ENCODE measurements at places on chromosomes 1 and 21.

- no peak for DNase-seq
Observed at GRCh38 chr21:33089395-33090119, 19.6 kb downstream of the OLIG1 start.

DNA sequence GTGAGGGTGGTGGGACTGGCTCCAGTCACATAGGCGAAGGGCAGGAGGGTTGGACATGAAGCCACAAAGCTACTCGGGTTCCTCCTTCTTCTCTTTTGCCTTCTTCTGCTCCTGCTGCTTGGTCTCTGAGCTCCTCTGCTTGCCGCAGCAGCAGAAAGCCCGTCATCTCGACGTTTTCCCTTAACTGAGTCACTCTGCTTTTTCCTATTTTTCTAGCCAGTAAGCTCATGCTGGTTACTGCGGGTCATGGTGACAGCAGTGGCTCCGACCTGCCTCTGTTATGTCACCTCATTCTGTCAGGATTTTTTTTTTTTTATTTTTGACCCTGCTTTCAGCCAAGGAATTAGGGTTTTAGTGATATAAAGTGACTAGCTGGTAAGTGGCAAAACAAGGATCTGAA is 2.6 kb upstream of the FMOD start:
- no peak for DNase-seq

- DNase-seq: no peak
Observed at GRCh38 chr1:245207056-245207638, 52.4 kb downstream of the KIF26B start.

DNA sequence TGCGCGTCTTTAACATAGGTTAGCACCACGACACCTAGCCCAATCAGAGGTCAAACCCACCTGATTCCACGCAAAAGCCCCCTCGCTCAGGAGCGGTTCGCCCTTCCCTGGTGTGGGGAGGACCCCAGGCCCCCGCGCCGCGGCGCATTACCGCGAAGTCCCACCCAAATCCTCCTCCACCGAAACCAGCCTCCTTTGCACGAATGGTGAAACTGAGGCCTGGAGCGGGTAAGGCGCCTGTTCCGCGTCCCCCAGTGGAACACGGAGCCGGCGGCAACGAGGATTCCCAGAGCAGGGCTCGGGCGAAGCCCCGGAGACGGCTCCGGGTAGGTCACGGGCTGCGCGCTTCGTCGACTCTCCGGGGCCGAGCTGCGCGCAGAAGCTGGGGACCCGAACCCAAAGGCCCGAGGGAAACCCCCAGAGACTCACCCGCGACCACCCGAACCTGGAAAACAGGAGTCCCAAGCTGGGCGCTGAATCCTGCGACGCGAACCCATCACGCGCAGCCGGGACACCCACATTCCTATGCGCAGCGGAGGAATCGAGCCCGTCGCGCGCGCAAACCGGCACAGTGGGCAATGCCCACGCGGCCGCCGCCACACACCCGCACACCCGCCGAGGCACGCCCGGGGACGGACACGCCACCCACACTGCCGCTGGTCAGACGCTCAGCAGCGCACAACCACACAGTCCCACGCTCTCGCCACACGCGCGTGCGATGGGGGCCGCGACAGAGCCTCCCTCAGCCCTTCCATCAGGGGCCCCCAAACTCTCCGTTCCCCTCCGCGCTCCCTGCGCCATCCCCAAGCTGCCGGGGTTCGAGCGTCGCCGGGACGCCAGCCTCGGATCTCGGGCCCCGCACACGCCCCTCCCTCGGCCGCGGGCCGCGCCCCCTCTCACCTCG is 507 bp downstream of the GLIS1 start:
- peak; percentile 9 for DNase-seq

DNA sequence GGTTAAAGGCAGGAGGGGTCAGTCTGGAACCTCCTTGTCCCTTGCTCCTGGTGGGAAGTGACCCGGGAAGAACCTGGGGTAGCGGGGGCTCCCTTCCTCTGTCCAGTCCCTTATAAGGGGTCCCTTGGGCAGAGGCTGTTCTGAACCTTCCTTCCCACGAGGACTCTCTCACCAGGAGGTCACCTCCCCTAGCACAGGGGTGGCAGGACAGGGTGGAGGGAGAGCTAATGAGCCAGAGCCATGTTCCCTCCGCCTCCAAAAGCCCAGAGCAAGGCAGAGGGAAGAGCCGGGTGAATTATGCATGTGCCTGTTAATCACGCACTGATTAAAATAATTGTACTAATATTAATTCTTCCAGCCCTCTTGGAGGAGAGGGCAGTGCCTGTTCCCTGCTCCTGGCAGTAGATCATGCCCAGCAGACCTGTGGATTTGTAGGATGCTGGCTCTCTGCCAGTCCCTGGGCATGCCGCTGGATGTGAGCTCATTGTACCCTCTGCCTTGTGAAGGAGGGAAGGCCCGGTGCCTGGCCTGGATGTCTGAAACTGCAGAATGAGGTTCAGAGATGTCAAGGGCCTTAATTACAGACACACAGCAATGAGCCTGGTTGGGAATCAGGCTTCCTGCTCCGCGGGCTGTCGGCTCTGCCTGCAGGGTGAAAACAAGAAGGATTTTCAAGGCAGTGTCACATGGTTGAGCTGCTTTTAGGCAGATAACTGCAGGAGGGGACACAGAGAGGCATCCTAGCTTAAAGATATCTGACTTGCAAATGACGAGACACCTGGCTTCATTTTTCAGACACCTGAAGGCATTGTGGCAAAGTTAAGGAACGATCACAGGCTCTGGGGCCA is 68.2 kb downstream of the IGSF21 start:
- DNase-seq: no peak

- DNase-seq: no peak
Observed at GRCh38 chr21:17491716-17492414, 21.0 kb upstream of the CXADR start.

GRCh38 chr1:105137543-105138457 is 1388.1 kb downstream of the AMY1C start:
- DNase-seq: no peak

- no peak for DNase-seq
Observed at GRCh38 chr1:81802707-81803430, 2.1 kb downstream of the ADGRL2 start.

DNA sequence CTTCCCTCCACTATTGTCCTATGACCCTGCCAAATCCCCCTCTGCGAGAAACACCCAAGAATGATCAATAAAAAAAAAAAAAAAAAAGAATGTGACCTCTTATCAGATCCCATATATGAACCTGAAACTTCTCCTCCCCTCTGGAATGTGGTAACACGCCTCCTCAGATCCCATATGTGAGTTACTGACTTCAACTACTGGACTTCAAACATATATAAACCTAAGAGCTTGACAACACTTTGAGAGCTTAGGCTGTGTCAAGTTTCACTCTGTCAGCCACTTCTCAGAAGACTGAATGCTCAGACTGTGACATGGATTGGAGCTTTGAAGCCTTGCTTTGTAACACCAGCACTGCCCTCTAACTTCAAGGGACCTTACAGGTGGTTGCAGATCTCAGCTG is 148.4 kb downstream of the COP1 start:
- DNase-seq: no peak

DNA sequence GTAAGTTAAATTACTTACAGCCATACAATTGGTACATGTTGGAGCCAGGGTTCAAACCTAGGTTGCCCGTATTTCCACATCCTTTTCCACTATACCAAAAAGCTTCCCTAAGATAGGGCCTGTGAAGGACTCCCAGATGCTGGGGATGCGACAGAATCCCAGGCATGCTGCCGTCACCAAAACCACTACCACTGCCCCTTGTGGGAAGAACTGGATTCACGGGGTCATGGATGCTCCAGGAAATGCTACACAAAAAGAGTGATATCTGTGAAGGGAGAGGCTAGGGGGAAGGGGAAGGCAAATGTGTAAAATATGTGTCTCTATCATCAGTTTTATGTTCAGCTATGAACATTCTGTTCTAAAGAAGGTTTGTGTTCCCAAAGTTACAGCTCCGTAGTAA is 133.9 kb upstream of the IVNS1ABP start:
- no peak for DNase-seq

DNA sequence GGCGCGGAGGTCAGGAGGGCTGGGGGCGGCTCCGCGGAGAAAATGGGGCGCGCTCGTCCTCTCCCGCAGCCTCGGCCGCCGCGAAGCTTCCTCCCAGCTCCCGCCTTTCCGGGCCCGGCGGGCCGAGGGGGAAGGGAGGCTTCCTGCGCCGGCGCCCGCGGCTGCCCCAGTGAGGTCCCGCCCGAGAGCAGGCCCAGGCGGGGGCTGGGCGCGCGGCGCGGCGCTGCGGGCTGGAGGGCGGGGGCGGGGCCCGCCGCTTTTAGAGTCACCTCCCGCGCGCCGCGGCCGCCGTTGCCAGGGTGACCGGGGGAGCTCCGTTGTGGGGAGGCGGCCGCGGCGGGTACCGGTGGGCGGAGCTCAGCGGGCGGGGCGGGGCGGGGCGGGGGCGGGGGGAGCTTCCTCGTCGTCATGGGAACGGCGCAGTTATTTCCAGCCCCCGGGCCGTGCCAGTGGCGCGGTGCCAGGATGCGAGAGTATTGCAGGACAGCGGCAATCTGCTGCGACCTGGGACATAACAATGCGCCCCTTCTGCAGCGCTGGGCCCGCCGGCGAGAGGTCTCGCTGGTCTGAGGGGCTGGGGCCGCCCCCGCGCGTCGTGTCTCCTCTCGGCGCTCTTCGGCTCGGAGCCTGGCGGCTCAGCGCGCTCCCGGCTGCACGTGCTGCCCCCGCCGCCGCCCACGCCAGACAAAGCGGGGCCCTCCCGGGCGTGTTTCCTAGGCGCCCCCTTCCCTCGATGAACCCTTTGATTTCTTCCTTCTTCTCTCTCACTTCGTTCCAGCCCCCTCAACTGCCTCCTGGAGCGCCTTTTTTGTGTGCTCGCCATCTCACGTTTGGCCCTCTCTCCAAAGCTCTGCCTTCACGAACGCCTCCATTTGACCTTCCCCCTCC is 16.9 kb downstream of the IER5 start:
- DNase-seq: peak; percentile 93

DNA sequence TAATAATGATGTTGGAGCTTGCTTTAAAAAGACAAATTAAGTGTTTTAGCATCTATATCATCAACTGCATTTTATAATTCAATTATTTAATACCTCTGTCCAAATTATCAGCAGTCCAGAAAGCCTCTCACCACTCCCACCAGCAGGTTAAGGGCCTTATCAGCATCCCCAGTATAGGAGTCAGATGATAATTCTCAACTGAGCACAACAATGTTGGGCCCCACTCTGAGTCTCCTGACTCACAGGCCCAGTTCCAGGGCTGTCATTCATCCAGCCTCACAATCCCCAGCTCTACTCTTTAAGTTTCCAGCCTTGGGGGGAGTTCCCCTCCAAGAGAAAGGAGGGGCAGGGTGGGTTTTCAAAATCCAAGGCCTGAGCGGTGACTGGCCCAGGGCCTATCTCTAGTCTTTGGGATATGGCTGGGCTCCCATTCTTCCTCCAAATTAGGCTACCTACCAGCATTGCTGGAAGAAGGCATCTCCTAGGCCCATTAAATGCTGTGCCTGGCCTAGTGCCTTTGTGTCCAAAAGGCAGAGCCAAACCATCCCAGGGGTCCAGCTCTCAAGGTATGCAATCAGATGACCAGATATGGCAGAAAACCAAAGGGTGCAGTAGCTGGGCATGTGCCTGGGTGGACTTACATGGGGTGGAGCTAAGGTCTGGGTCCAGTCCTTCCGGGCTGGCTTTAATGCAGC is 134.1 kb downstream of the GLUL start:
- no peak for DNase-seq

DNA sequence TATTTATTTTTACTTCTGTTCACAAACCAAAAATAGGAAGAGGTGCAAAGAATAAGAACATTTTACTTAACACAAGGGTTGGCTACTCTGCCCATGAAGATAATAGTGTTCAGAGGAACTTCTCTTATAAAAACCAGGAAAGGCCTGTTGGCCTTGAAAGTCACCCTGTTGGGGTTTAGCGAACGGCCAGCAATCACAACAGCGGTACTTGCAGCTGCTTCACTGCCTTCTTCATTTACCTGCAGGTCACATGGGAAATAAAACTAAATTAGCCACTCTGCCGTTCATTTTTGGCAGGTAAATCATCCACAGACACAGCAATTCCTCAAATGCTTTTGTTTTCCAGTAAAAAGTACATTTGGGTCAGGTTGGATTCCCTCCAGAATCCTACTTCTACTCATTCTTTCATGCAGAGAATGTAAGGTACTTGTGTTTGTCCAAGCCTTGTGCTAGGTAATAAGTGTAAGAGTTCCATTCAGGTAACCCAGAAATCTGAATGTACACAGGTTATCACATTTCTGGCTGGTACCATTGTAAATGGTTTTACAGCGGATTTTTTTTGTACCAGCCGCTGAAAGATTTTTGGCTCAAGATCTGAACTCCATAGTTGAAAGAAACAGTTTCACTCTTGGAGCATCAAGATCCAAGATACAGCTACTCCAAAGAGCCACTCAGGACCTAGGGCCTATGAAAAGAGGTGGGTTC is 13.1 kb downstream of the SERPINC1 start:
- DNase-seq: no peak

DNA sequence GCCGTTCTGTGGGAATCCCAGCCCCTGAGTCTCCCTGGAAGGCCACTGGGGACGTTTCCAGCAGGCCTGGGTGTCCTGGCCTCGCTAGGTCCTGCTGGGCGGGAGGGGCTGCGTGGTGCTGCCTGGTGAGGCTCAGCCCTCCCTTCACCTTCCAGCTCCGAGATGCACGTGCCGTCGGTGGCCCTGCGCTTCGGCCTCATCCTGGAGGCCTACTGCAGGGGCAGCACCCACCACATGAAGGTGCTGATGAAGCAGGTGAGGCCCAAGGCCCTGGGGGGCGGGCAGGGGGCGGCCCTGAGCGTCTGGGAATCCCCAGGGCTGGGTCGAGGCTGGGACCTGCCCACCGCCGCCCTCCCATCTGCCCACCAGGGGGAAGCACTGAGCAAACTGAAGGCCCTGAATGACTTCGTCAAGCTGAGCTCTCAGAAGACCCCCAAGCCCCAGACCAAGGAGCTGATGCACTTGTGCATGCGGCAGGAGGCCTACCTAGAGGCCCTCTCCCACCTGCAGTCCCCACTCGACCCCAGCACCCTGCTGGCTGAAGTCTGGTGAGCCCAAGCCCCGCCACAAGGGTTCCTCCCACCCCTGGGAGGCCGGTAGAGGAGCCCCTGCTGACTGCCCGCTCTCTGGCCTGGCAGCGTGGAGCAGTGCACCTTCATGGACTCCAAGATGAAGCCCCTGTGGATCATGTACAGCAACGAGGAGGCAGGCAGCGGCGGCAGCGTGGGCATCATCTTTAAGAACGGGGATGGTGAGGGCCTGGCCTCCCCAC is 70.3 kb downstream of the PIK3CD start:
- peak; percentile 87 for DNase-seq

DNA sequence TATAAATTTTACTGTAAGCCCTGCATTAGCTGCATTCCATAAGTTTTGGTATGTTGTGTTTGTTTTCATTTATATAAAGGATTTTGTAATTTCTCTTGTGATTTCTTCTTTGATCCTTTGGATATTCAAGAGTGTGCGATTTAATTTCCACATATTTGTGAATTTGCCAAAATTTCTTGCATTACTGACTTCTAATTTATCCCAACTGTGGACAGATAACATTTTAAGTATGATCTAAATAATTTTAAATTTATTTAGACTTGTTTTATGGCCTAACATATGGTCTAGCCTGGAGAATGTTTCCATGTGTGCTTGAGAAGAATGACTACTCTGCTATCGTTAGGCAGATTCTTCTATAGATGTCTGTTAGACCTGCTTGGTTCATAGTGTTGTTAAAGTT is 23.2 kb downstream of the RPE65 start:
- DNase-seq: no peak

Data from activated naive CD8-positive, alpha-beta T cell treated with anti-CD3 and anti-CD28 coated beads, Interleukin-2, amount 50 U/mL, for 24 hours (primary cell).